ENCODE measurements at places on chromosomes 16 and 17.

DNA sequence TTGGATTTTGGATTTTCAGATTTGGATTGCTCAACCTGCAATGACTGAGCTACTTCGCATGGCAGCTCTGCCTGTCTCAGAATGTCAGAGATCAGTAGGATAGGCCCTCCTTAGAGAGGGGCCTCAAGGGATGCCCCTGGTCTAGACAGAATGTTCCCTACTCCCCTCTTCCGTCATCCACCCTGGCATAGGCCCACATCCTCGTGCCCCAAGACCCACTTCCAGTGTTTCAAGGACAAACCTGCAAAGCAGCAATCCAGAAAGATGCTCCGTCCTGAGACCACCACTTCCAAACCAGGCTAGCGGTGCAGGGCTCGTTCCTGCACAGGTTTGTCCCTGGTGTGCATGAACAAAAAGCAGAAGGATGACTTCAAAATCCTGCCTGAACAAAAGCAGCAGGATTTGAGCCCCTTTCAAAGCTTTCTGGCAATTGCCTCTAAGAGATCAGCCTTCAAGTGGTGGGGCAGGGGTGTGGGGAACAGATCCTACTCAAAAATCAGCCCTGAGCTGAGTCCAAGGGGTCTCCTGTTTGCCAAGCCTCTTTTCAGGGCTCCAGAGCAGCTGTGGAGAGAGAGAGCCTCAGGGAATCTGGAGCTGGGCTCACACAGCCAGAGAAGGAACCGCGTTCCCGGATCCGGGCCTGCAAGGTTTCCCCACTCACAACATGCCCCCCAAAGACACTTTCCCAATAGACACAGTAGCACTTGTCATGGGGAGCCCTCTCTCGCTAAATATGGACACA lies 121.1 kb downstream of the SOCS1 start:
- DNase-seq = no peak

GRCh38 chr16:67278773-67279295 lies 498 bp upstream of the PLEKHG4 start:
- no peak for DNase-seq

- DNase-seq = no peak
Measured at GRCh38 chr17:60704170-60704569, 26.5 kb downstream of the BCAS3 start.

DNA sequence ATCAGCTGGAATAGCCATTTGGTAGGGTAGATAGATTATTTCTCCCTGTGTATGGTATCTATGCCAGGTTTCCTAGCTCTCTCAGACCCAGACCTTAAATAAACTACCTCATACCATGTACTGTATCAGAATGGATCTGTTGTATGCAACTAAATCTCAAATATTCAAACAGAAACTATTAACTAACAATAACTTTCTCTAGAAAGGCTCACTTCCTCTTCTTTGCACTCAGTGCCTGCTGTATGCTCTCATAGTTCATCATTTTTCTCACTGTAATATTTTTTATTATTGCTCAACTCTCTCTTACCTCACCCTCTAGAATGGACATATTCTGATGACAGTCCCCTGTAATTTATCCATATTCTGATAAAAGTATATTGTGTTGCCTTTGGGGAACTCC lies 182.4 kb downstream of the TOX3 start:
- DNase-seq = no peak

DNA sequence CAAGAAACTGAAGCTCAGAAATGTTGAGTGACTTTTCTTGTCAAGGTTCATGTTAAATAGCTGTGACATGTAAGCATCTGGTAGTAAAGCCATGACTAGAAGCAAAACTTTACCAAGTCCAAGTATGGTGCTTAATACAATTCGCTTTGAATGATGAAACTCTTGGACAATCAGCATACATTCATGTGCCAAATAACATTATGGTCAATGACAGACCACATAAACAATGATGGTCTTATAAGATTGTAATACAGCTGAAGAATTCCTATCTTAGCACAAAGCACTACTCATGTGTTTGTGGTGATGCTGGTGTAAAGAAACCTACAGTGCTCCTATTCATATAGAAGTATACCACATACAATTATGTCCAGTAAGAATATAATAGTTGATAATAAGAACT lies 97.1 kb upstream of the RPRML start:
- DNase-seq = no peak
